ENCODE measurements at places on chromosomes 5 and 9.

DNA sequence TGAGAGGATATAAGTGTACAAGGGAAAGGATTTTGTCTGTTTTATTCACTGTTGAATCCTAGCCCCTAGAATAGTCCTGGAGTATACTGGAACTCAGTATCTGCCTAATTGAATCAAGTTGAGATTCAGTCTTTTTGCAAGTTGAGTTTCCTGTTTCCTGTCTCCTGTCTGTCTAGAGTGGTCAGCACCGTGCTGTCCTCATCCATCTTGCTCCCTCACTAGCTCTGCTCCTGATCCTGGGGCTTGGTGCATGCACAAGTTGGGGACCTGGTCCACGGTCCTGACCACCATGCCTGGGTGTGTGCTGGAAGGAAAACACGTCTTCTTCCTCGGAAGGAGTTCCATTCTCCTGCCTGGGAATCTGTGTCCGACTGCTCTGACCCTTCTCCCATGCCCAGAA, 3.2 kb downstream of the IL5 start:
- no peak for DNase-seq

GRCh38 chr5:10550222-10550995, 13.5 kb upstream of the ANKRD33B start:
- DNase-seq = no peak

GRCh38 chr5:145904743-145905142, 31.6 kb upstream of the SH3RF2 start:
- DNase-seq = no peak

DNA sequence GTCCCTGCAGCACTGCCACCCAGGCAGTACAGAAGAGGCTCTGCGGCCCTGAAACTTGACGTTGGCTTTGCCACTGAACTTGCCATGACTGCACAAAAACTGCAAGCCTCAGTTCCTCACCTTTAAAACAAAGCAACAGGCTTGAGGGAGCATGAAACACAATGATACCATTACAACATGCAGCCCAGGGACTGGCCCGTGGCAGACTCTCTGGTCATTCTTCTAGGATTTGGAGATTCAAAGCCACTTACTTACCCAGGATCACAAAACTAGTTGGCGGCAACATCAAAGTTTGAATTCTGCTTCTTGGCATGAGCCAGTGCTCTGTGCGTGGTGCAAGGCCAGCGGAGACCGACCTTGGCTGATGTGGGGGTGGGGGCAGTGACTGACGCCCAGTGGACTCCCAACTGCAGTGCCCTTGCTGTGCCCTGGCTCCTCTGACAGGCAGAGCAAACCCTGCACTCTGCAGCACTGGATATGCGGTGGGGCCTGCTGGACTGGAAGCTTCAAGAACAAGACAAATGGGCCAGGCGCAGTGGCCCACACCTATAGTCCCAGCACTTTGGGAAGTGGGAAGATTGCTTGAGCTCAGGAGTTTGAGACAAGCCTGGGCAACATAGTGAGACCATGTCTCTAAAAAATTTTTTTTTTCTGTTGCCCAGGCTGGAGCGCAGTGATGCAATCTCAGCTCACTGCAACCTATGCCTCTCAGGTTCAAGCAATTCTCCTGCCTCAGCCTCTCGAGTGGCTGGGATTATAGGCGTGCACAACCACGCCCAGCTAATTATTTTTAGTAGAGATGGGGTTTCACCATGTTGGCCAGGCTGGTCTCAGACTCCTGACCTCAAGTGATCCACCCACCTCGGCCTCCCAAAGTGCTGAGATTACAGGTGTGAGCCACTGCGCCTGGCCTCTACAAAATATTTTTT, 18.9 kb downstream of the SQSTM1 start:
- no peak for DNase-seq

DNA sequence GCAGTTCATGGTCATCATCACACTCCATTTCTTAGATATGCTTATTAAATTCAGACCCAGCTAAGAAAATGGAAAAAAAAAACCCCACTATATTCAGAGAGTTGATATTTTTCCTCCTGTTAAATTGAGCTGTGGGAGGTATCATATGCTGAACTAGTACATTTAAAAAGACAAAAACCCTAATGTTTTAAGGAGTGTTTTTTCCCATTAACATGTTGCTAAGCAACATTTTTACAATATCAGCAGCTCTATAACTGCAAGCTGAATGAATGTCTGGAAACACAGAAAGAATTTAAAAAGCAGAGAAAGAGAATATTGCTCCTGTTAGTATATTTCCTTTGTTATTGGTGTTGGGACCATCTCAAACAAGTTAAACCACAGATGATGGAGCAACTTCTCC, 265.8 kb upstream of the GRIA1 start:
- DNase-seq = no peak

GRCh38 chr9:135098400-135099105, 11.1 kb downstream of the OLFM1 start:
- no peak for DNase-seq

- DNase-seq = no peak
Measured at GRCh38 chr5:77499441-77499840, 7.3 kb upstream of the WDR41 start.

DNA sequence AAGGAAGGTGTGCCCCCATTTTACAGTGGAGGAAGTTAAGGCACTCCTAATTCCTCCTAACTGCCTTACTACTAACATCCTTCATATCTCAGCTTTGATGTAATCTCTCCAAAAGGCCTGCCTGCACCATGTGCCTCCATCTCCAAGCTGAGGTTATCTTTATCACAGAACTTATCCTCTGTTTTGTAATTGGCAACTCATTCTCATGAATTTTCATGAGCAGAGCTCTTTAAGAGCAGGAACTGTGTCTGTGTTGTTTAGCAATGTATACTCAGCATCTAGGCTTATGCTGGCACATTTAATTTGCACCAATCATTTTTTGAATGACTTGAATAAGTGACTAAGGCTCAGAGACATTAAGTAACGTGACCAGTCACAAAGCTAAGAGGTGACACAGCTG, 147.9 kb upstream of the VLDLR start:
- no peak for DNase-seq

DNA sequence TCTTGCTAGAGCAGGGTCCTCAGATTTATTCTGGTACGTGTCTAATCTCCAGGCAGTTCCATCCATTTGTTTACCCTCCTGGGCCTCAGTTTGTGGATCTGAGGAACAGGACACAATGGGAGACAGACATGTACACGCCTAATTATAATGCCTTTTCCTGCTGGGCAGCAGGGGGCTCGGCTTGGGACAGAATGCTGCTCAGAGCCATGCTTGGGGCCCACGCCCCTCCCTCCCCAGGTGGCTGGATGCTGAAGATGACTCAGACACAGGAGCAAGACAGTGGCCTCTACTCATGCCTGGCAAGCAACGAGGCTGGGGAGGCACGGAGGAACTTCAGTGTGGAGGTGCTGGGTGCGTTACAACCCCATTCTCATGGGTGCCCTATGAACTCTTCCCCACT, 72.7 kb upstream of the ASS1 start:
- DNase-seq = no peak

- DNase-seq = no peak
Measured at GRCh38 chr5:136103118-136103517, 29.5 kb upstream of the SMAD5 start.

- DNase-seq = no peak
Measured at GRCh38 chr9:22986556-22986955, 539.9 kb downstream of the DMRTA1 start.

DNA sequence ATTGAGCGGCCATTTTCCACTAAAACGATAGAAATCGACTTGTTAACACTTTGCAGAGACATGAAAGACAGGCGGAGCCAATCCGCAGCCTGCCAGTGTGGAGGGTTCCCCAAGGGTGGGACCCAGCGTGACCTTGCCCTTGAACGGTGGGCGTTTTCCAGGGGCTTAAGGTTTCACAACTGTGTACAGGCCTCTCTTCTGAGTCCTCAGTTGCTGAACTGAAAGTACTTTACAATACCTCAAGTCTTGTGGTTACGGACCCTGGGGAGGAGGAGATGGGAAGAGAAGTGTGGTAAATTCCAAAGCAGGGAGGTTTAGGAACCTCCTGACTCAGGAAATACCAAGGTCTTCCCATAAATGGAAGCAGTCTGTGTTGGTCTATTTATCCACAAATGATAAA, 68.2 kb upstream of the CKMT2 start:
- DNase-seq = no peak

- DNase-seq = no peak
Measured at GRCh38 chr5:142222225-142222865, 102.5 kb downstream of the SPRY4 start.

- no peak for DNase-seq
Measured at GRCh38 chr5:16884595-16884994, 51.5 kb downstream of the MYO10 start.

- DNase-seq = no peak
Measured at GRCh38 chr5:73218552-73219171, 45.7 kb downstream of the TMEM174 start.

DNA sequence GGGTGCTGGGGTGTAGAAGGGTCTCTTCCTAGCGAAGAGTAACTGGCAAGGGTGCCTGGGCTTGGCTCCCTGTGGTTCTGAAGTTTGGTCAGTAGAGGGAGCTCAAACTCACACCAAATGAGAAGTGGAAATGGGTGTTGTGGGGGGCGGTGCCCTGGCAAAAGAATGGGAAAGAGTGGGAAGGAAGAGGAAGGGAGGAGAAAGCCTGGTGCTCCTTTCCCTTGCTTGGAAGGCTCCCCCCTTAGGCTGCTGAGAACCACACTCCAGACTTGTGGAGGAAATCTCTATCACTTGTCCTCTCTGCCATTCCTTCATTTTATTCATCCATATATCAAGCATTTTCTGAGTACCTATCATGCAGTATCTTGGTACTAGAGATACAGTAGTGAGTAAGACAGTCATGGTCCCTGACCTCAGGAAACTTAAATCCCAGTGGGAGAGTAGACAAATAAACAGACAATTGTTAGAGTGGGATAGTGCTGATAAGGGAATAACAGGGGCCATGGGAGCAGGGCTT, 13.0 kb downstream of the SLC4A9 start:
- DNase-seq = no peak

GRCh38 chr9:128203024-128203706, at the start of gene DNM1:
DNM1 (plus strand) TSS chr9:128203379; CDS start chr9:128203471, 92 bp downstream.
- DNase-seq = peak; percentile 61

DNA sequence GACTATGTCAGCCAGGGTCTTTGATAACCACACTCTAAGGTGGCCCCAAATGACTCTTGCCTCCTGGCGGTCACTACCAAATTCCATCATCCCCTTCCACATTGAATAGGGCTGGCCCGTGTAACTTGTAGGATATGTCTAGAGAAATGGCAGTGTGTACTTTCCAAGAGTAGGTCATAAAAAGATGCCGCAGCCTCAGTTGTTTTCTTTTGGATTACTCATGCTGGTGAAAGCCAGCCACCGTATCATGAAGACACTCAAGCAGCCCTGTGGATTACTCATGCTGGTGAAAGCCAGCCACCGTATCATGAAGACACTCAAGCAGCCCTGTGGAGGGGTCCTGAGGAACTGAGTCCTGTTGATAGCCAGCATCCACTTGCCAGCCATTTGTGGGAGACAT, 172.0 kb upstream of the TBC1D2 start:
- DNase-seq = no peak

GRCh38 chr5:175493726-175494125, 15.4 kb downstream of the SFXN1 start:
- no peak for DNase-seq

GRCh38 chr9:93667627-93668026, 91.2 kb downstream of the PHF2 start:
- no peak for DNase-seq

GRCh38 chr9:16729651-16730050, 140.8 kb downstream of the BNC2 start:
- DNase-seq = no peak

DNA sequence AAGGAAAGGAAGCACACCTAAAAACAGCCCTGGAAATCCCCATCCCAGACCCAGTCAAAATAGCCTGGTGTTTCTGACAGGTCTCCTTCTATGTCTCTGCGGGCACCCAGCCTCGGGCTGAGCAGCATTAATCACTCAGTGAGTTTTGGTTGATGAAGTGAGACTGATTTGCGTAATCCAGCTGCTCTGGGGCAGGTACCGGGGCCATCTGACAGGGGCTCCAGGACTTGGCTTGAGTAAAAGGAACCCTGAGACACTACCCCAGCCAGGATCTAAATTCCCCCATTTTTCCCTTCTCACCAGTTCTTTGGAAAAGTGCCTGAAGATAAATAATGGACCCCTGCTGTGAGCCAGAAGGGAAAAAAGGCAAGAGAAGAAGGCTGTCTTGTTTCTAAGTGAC, 596 bp downstream of the SLC28A3 start:
- no peak for DNase-seq

DNA sequence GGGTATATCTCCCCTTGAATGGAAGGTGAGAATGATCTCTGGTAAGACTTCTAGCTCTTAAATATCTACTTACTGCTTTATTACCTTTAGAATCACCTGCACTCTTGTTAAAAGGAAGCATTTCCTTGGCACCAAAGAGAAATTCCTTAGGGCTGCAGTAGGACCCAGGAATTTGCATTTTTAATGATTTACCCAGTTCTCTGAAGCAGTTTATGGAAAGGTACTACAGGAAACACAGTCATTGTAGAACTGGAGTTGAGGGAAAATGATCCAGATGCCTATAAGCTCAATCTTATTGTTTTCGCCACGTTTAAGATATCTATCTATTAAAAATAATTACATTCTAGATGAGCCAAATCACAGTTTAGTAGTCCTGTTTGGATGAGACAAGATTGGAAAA, 9.5 kb upstream of the C9 start:
- DNase-seq = no peak

- DNase-seq = no peak
Measured at GRCh38 chr5:109644829-109645228, 44.9 kb upstream of the MAN2A1 start.

GRCh38 chr5:54930736-54931135, 54.7 kb downstream of the ESM1 start:
- DNase-seq = no peak

- no peak for DNase-seq
Measured at GRCh38 chr5:176481711-176482110, 33.5 kb downstream of the FAF2 start.

DNA sequence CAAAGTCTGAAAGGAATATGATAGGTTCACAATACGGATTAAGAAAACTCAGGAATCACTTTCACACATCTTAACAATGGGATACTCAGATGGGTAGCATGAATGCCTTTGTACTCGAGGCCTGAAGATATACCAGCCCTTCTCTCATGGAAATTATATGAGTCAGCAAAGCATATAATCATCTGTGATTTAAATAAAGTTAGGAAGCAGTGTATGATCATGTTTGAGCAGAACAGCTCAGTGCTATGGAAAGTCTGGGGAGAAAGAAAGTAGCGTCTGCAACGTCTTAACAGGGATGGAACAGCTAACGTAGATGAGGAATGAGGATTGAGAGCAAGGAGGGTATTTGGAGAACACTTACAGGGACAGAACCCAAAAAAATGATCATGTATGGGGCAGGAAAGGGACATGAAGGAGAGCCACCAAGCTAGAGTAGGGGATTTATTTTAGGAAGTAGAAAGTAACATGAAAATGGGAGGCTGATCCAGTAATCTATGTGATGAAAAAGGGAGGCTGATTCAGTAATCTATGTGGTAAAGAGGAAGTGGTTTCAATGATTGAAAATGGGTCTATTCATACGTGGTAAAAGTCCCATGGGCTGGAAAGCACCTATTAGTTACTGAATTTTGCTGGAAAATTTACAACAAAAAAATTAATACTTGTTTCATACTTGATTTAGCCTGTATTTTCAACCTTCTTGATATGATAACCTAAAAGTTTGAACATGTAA, 85.9 kb downstream of the GNA14 start:
- no peak for DNase-seq

GRCh38 chr9:134622896-134623257, 18.7 kb upstream of the COL5A1 start:
- DNase-seq = no peak

- no peak for DNase-seq
Measured at GRCh38 chr5:166750376-166750775, 1541.1 kb upstream of the WWC1 start.

Data from activated CD8-positive, alpha-beta memory T cell treated with anti-CD3 and anti-CD28 coated beads for 1 hour (primary cell).